ENCODE measurements at places on chromosomes 3 and 15.

DNA sequence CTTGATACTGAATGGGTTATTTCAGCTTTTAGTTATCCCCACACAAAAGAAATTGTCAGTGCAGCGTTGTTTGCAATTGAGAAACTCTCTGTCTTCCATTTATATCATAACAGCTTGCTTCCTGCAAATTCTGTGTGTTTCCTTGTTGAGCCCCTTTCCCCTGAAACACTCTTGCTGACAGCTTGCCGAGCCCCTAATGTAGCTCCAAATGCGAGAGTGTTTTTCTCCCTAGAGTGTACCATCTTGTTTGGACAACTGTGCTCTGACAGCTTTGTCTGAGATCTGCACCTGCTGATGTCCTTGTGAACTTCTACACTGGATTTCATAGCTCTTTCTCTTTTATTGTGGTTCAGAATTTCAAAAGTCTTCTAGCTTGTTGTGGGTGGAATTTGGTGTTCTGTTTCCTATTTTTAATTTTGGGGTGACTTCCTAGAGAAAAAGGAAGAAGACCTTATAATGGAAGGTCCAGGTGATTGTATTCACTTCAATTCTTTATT lies 343.5 kb downstream of the PDCD6IP start:
- no peak for DNase-seq

DNA sequence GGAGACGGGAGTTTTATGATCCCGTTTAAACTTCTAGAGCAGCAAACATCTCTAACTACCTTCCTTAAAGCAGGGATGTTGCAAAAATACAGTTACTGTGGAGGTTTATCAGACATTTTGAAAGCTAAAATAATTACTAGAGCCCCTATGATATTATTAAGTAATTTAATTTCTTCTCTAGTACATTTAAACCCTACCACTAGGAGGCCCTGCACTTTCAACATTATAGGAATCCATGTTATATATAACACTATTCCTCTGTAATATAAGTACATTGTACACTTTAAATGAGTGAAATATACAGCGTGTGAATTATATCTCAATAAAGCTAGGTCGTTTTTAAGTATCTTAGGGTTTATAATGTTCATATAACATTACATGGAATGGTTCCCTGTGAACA lies 11.5 kb downstream of the SETMAR start:
- no peak for DNase-seq

DNA sequence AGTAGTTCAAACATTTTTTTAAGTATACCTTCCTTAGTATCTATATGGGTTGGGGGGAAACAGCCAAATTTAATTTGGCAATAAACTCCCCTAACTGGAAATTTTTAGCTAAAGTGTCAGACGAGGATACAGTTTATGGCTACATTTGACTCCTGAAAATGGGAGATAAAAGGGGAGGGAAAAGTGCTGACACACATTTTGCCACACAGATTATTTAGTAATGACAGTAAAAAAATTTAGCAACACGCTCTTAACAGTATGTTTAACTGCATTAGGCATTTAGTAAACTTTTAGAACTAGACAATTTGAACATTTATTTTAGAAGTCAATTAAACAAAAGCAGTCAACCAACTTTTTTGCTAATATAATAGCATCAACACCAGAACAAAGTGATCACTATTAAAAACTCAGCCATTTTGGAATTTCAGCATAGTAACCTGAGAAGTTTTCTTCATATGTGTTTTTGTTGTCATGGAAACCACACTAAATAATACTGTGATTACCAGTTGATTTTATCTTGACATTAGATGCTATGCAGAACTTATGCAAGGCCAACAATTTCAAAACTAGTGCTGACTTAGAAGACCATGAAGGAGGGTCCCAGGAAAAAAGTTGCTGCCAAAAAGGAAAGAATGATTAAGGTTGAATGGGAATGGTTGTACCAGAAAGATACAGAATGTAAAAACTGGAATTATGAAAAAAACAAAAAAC lies 47.0 kb upstream of the TFG start:
- no peak for DNase-seq

- DNase-seq: no peak
Measured at GRCh38 chr3:9600597-9600996, 47.0 kb upstream of the LHFPL4 start.

DNA sequence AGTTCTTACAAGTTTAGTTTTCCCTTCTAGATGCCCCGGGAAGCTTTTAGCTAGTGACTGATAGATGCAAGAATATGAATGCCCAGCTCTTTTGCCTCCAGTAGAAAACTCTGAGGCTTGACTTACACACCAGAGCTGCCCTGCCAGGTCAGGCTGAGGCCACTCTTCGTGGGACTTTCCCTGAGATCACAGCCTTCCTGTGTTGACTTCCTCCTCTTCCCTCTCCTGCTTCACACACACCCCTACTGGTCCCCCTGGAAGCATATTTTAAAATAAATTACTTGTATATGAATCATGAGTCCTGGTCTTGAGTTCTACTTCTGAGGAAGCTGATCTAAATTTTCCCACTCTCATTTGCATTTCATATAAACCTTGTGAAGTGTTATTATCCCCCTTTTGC lies 413.7 kb downstream of the PDCD6IP start:
- no peak for DNase-seq

DNA sequence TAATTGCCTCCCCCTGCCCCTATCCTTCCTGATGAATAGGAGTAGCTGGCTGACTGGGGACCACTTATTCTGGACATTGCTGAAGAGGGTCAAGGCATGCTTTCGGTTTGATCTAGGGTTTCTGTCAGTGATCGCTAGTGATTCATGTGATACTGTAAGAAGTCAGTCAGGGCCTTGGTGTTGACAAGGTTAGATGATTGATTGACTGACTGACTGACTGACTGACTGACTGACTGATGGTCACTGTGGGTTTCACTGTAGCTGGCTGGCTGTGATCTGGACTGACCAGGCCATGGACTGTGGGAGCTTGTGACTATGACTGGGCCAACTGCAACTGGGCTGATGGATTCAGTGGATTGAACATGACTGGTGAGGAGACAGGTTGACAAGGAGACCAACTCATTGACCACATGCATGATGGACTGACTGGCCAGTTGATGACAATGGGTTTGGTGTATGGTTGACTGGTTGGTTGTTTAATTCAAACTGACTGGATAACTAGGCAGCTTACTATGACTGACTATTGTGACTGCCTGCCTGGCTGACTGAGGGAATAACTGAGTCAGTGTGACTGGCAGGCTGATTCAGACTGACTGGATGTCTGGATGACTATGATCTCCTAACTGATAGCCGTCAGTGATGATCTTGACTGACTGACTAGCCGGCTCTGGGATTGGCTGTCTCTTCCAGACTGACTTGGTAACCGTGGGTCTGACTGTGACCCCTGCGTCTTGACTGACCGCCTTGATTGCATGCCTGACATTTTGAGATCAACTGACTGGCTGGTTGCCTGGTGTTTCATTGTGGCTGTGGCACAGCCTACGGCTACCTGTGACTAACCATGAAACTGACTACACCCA lies 509.9 kb downstream of the SHQ1 start:
- DNase-seq: no peak

- no peak for DNase-seq
Measured at GRCh38 chr3:137642831-137643230, 121.3 kb upstream of the SOX14 start.
